GM12865 (cell line): ENCODE measurements at places on chromosomes 13 and 19.
A peak's percentile ranks its signal among the peaks of the same experiment; 100 is the strongest.

DNA sequence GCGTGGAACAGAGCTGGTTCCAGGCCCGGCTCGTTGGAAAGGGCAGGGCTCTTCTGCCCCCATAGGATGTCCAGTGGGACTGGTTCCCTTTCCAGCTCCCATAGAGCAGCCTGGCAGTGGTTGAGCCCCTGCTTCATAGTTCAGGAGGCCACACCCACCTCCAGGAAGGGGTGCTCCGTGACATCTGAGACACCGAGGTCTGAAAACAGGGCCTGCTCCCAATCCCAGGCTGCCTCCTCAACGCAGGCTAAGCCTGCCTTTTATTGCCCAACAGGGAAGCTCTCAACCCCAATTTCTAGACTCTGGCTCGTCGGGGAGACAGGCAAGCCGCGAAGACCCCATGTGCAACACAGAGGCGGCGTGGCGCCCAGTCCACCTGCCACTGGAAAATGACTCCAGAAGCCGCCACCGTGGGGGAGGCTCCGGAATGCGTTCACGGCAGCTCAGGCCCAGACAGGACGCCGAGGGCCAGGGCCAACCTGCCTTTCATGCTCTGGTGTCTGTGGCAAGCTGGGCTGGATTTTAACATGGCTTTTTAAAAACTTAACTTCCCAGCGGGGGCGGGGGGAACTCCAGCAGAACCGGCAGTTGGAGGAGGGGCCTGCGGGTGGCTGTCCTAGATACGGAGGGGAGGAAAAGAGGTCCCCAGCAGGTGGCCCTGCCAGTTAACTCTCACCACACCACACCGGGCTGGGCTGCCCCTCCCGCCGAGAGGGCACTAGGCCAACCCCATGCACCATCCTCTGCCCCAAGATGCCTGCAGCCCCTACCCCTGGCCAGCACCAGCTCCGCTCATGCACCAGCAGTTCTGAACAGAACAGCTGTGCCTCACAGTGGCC, 17.9 kb upstream of the TINCR start:
- no peak for DNase-seq

DNA sequence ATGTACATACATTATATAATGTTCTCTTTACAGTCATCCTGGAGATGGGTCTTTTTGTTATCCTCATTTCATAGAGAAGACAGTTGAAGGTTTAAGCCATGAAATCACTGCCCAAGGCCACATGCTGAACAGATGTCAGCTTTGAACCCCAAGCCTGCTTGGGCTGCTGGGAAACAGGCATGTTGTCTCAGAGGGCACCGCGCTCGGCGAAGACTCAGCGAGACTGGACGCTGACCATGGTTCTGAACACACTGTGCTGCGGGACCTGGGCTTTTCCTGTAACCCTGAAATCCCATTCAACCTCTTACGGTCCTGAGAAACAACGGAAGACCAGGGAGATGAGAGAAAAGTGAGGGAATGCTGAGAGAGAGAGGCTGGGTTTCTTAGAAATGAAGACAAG, 27.3 kb downstream of the LRFN3 start:
- DNase-seq = peak; percentile 31

DNA sequence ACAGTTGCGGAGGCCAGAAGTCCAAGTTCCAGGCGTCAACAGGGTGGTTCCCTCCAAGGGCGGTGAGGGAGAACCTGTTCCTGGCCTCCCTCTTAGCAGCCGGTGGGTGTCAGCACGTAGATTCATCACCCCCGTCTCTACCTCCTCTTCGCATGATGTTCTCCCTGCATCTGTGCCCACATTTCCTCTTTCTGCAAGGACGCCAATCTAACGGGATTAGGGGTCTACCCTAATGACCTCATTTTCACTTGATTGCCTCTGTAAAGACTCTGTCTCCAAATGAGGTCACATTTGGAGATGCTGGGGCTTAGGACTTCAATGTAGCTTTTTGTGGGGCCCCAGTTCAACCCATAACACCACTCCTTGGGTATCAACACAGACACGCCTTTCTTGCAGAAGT, 38.5 kb downstream of the DPF1 start:
- DNase-seq = no peak

DNA sequence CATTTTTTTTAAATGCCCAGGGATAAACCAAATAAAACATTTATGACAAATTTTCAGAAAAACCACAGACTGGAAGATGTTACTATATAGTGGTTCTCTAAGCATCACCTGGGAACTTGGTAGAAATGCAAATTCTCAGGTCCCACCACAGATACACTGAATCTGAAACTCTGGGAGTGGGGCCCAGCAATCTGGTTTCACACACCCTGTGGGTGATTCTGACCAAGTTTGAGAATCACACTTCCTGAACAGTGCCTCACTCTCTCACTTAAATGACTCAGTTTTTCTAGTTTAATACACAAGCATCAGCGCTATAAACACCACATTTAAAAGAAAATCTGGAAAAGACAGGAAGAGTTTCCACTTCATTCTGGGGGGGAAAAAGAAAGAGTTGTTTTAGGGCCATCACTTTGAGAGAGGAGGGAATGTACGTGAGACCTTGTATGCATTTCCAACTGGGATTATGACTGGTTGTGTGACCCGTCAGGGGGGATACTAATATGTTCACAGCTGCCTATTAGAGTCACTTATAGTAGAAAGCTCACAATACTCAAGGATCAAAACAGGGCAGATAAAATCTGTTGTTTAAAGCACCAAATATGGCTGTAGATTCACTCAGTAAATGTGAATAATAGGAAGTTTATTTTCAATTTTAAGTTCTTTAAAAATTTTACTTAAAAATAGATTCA, 567.7 kb downstream of the GPC6 start:
- DNase-seq = peak; percentile 74

DNA sequence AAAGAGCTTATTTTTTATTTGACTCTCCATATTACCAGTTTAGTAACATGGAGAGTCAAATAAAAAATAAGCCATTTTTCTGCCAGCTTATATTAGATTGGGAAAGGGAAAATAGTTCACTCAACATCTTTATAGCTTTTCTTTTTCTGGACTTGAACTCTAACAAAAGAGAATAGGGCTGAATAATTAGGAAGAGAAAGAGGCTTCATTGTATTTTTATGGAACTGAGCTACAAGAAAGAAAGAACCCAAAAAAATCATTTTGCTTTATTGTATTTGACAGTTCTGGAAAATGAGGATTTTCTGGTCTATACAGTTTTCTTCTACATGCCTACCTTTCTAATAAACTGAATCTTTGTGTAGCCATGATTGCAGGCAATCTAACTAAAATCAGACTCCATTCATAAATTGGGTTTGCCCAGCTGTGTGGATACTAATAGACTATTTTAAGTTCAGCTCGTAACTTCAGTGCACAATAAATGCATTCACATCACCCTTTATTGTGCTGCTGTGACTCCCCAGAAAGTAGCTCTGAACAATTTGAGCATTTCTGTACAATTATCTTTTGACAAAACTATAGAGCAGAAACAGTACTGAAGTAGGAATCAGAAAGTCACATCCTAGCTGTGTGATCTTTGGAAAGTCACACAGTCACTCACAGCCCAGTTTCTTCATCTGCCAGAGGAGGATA, 115.3 kb downstream of the STOML3 start:
- DNase-seq = no peak

GRCh38 chr19:1000095-1000494, at the start of gene GRIN3B:
Gene GRIN3B, plus strand, starts transcription at chr19:1000419. Its CDS starts 19 bp downstream, at chr19:1000438.
- DNase-seq = peak; percentile 62

GRCh38 chr13:51879133-51879532, 17.4 kb downstream of the CCDC70 start:
- DNase-seq = peak; percentile 51

- DNase-seq = no peak
Observed at GRCh38 chr19:50844296-50844935, 10.3 kb upstream of the KLK3 start.

DNA sequence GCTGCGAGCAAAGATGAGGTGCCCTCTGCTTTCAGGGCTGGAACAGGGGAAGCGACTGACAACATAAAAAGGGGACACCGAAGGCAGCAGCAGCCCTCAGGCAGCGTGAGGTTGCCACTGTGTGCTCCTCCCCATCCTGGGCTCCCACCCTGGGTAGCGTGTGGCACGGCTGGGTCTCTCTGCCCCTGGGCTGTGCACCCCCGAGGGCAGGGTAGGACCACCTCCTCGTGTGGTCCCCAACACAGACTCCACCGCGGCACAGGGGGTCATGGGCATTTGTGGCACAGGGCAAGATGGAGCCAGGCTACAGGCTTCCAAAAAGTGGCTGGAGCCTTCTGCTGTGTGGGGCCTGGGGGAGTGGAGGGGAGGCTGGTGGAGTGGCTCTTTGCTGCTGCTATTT, 6.5 kb upstream of the RSPH6A start:
- DNase-seq = no peak

- no peak for DNase-seq
Observed at GRCh38 chr19:31676271-31677004, 327.2 kb upstream of the TSHZ3 start.

DNA sequence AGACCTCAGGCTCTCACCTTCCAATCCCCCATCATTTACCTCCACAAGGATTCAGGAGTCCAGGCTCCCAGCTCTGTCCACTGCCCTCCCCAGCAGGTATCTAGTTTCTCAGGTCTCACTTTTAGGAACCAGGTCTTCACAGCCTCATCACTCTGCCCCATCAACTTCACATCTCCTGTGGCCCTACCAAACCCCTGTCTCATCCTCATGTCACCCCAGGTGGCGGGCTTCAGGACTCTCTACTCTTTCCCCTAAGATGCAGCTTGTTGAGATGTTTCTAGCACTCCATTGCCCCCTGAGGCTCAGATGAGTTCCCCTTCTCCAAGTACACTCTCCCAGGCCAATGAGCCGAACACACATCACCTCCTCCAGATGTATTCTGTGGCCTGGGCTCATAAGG, 1.5 kb downstream of the PPFIA3 start:
- DNase-seq = no peak

DNA sequence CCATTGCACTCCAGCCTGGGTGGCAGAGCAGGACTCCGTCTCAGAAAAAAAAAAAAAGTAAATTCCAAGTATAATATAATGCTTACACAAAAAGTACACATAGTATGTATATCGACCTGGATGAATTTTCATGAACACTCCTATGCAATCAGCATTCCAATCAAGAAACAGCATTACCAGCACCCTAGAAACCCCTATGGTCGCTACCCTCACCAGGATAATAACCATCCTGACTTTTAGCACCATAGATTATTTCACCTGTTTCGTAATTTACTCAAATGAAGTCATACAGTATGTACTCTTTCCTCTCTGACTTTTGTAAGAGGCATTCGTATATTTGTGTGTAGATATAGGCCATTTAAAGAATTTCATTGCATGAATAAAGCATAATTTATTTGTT, 47.6 kb downstream of the PCDH8 start:
- no peak for DNase-seq

DNA sequence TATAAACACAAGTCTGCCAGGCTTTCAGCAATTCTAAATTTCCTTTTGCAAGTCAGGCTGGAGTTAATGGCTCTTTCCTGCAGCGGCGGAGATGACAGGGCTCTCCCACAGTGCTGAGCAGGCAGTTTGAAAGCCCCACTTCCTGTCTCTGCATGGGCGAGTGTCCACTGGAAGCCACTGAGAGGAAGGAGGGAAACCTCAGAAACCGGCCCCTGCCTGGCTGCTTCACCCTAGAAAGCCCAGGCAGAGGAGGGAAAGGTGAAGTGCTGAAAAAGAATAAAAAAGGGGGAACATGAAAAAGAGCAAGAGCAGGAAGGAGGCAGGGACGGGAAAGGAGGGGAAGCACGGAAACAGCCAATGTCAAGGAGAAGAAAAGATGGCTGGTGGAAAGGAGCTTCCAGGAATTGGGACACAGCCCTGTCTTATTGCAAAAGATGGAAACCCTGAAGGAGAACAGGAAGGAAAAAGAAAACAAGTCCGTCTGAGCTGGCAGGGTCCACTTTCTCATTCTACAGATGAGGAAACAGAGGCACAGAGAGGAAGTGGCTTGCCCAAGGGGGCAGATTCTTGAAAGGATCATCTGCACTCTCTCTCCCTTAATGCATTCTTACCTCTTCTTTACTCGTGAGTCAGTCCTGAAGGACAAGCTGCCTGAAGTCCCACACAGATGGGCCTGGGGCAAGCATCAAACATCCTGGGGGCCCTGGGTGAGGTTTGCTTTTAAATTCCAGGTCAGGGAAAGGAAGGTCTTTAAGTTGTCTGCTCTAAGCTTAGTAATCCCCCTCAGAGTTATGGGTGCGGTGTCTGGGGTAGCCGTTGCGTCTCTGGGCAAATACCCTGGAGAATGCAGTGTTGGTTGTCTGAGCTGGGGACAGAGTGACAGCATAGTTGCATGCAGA, 38.8 kb upstream of the ALOX5AP start:
- peak; percentile 44 for DNase-seq

- DNase-seq = no peak
Observed at GRCh38 chr19:7924241-7924640, 1.7 kb downstream of the CTXN1 start.

DNA sequence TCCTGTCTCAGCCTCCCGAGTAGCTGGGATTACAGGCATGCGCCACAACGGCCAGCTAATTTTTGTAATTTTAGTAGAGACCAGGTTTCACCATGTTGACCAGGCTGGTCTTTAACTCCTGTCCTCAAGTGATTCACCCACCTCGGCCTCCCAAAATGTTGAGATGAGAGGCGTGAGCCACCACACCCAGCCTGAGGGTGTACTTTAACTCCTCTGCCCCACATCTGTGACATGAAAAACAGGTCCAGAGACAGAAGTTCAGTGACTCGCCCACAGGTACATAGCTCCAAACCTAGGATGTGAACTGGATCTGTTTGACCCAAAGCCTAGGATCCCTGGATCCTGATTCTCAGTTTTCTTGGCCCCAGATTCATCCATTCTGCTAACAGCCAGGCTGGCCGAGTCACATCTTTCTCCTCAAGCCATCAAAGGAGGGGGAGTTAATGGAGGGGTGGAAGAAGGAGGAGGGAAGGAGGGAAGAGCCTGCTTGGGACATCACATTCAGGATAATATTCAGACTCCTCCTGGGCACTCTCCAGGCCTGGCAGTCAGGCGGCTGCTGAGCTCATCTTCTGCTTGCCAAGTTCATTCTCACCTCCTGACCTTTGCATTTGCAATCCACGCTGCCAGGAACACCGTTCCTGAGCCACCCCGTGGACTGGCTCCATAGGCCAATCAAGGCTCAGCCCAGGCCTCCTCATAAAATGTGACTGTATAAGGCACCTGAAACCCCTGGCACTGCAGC, 3.1 kb downstream of the SPC24 start:
- DNase-seq = no peak

DNA sequence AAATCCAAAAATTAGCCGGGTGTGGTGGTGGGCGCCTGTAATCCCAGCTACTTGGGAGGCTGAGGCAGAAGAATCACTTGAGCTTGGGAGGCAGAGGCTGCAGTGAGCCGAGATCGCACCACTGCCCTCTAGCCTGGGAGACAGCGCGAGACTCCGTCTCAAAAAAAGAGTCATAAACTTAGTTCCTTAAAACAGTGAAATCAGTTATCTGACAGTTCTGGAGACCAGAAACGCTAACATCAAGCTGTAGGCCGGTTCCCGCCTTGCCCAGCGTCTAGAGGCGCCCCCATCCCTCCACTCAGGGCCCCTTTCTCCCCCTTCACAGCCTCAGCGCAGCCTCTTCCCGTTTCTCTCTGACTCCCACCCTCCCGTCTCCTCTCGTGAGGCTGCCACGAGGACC, 11.9 kb downstream of the ADAT3 start:
- DNase-seq = no peak
